ENCODE measurements at places on chromosomes 1 and 21.

- DNase-seq, result no peak
These were observed 57.1 kb downstream of the RNF187 start for GRCh38 chr1:228544021-228544850.

DNA sequence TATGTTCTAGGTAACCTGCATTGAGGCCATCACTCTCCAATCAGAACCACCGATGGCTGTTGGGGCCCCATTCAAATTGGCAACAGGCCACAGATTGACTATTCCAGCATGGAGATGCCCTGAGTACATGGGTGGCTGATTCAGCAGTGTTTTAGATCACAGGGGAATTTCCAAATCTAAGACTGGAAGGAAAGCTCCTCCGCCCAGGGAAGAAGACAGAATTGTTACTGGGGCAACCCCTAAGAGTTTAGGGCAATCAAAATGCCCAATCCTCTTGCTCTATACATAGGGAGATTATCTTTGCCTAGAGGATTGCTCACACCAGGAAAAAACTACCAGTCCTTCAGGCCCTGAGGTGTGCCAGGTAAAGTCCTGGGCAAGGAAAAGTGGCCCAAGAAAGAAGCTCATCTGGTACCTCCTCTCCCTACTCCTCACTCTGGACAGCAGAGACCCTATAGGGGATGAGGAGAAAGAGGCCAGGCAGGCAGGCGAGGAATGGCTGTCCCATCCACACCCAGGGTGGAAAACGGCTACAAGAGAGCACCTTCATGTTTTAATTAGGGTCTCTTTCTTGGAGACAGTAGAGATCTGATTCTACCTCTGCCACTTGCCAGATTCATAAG is 5.8 kb downstream of the S100A8 start:
- no peak for DNase-seq

DNA sequence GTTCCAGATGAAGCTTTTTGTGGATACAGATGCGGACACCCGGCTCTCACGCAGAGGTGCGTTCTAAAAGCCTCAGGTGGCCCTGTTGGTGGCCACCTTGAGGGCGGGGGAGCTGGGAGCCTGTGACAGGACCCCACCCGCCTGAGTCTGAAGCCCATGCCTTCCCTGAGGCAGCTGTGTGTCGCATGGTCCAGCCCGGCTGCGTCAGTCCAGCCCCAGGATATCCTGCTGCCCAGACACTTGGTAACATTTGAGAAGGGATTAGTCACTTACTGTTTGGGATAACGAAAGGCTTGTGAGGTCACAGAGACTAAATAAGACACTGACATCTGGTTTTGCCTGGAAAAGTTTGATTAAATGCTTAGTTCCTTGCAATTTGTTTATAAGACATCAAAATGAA is 68.9 kb downstream of the UCK2 start:
- no peak for DNase-seq

GRCh38 chr21:38234395-38235142 is 22.2 kb upstream of the KCNJ15 start:
- no peak for DNase-seq

- DNase-seq, result no peak
These were observed 51.7 kb downstream of the TLCD4 start for GRCh38 chr1:95168761-95169351.

GRCh38 chr1:18953731-18954231 is 2.7 kb downstream of the IFFO2 start:
- no peak for DNase-seq

GRCh38 chr1:36174713-36175112 is 18.8 kb downstream of the MAP7D1 start:
- DNase-seq, result no peak
